H9 (cell line): ENCODE measurements at places on chromosomes 5 and 9. TPM values are rescaled to one million over a fixed set of nuclear protein-coding genes. Genes with fewer than 3 reads are reported as not detected.

GRCh38 chr9:76701441-76702039 lies 62.7 kb upstream of the PCA3 start:
- no peaks in the 10 kb centered on the region for H3K36me3 ChIP-seq
- no peaks in the 10 kb centered on the region for H3K27me3 ChIP-seq
- no peaks in the 10 kb centered on the region for H3K4me1 ChIP-seq
- no peak for DNase-seq
- no peak overlapping the region for H3K27ac ChIP-seq

DNA sequence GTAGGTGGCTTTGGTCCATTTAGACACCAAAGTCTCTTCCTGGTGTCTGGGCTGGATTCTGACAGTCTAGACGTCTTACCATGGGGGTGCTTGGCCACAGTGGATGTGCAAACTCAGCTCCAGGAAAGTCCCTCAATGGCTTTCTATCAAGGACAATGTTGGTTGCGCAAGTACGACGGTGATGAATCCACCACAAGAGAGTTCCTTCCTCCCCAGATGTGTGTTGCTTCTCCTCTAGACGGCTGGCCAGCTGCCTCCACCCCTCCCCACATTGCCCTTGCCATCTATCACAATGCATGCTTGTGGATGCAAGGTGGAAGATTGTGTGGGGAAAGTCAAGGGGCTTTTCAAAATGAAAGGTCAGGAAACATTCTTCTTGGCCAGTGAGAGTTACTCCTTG lies 89.7 kb upstream of the IRX2 start:
- H3K36me3 ChIP-seq: no peaks in the 10 kb centered on the region
- no peak overlapping the region for H3K4me3 ChIP-seq
- no peak for DNase-seq
- H3K27me3 ChIP-seq: no peaks in the 10 kb centered on the region; the same call in 1 of the 2 replicates
- no peaks in the 10 kb centered on the region for H3K4me1 ChIP-seq

GRCh38 chr9:99357575-99357974 lies 135.5 kb downstream of the SEC61B start:
- no peaks in the 10 kb centered on the region for H3K4me1 ChIP-seq
- H3K27ac ChIP-seq: no peak overlapping the region
- no peaks in the 10 kb centered on the region for H3K36me3 ChIP-seq
- no peak for DNase-seq

GRCh38 chr5:16854351-16854750 lies 81.7 kb downstream of the MYO10 start:
- no peak overlapping the region for H3K4me3 ChIP-seq
- DNase-seq: no peak
- peaks cover 5% of the 10 kb centered on the region for H3K36me3 ChIP-seq

DNA sequence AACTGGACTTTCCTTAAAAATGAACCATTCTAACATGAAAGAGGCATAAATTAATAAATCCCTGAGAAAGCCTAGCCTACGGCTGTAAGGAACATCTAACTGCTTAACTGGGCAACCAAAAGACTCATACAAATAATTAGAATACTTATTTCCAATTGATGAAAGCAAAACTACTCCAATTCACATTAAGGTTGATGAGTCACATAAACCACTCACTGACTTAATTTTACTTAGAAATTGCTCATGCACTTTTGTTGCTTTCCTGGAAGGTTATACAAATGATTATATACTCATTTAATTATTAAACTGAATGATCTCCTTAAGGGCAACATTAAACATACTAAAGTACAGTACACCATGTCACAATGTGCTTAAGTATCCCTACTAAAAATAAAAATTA lies 101.9 kb downstream of the NFIB start:
- H3K36me3 ChIP-seq: no peaks in the 10 kb centered on the region
- H3K4me3 ChIP-seq: no peak overlapping the region
- H3K27ac ChIP-seq: no peak overlapping the region
- no peaks in the 10 kb centered on the region; the same call in 1 of the 2 replicates for H3K4me1 ChIP-seq
- H3K27me3 ChIP-seq: no peaks in the 10 kb centered on the region

- no peaks in the 10 kb centered on the region; the same call in 1 of the 3 replicates for H3K36me3 ChIP-seq
- peaks cover 4% of the 10 kb centered on the region; the same call in 1 of the 2 replicates for H3K4me1 ChIP-seq
- H3K27me3 ChIP-seq: peaks cover 37% of the 10 kb centered on the region
- peak; percentile 61 for DNase-seq
- H3K4me3 ChIP-seq: peak within 1 kb of the TSS; percentile 71
Observed at GRCh38 chr9:94639061-94639998, at the start of gene FBP1. Gene FBP1 (minus strand): TSS chr9:94639518. CDS start chr9:94639310, 208 bp downstream.

GRCh38 chr5:93476251-93476742 lies 104.7 kb downstream of the NR2F1-AS1 start:
- no peak overlapping the region for H3K4me3 ChIP-seq
- no peaks in the 10 kb centered on the region for H3K27me3 ChIP-seq
- DNase-seq: no peak

DNA sequence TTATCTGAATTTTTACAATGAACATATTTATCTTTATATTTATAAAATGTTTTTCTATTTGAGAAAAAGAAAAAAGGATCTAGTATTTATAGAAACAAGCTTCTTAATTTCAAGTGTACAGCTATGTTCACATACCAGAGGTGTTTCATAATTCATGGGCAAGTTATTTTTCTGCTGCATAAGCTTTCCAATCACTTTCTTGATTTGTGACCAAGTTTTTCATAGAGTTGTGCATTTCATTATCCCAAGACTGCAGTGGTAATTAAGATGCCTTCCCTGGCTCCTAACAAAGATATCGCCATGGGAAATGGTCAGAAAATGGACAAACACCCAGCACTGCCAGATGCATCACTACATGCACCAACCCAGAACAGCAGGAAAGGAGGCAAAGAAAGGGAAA lies 124.6 kb downstream of the GNAQ start:
- no peak overlapping the region for H3K4me3 ChIP-seq
- H3K4me1 ChIP-seq: no peaks in the 10 kb centered on the region
- H3K27me3 ChIP-seq: no peaks in the 10 kb centered on the region
- no peak for DNase-seq
- no peaks in the 10 kb centered on the region for H3K36me3 ChIP-seq

DNA sequence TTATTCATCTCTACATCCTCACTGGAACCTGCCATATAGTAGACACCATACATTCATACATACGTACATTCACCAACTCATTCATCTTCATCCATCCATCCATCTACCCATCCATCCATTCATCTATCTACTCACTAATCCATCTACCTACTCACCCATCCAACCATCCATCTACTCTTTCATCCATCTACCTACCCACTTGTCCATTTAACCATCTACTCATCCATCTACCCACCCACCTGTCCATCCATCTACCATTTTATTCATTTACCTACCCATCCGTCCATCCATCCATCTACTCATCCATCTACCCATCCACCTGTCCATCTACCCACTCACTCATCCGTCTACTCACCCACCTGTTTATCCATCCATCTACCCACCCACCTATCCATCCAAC lies 31.9 kb upstream of the LCP2 start:
- no peak overlapping the region for H3K4me3 ChIP-seq
- H3K36me3 ChIP-seq: no peaks in the 10 kb centered on the region
- peaks cover 12% of the 10 kb centered on the region; the same call in 1 of the 2 replicates for H3K4me1 ChIP-seq

GRCh38 chr9:113409883-113410206 lies 630 bp downstream of the POLE3 start:
- DNase-seq: no peak
- peak overlapping the region; percentile 99 for H3K4me3 ChIP-seq
- no peaks in the 10 kb centered on the region for H3K4me1 ChIP-seq
- peaks cover 13% of the 10 kb centered on the region; the same call in 2 of the 3 replicates for H3K36me3 ChIP-seq
- no peaks in the 10 kb centered on the region for H3K27me3 ChIP-seq

- no peaks in the 10 kb centered on the region for H3K4me1 ChIP-seq
- no peaks in the 10 kb centered on the region for H3K36me3 ChIP-seq
- no peak for DNase-seq
- H3K4me3 ChIP-seq: no peak overlapping the region
- H3K27ac ChIP-seq: no peak overlapping the region
Observed at GRCh38 chr5:38400365-38400764, 142.0 kb downstream of the EGFLAM start.

GRCh38 chr9:72306761-72307160 lies 58.2 kb downstream of the ZFAND5 start:
- no peak overlapping the region for H3K27ac ChIP-seq
- no peaks in the 10 kb centered on the region for H3K27me3 ChIP-seq
- H3K4me3 ChIP-seq: no peak overlapping the region
- DNase-seq: no peak
- no peaks in the 10 kb centered on the region for H3K36me3 ChIP-seq

DNA sequence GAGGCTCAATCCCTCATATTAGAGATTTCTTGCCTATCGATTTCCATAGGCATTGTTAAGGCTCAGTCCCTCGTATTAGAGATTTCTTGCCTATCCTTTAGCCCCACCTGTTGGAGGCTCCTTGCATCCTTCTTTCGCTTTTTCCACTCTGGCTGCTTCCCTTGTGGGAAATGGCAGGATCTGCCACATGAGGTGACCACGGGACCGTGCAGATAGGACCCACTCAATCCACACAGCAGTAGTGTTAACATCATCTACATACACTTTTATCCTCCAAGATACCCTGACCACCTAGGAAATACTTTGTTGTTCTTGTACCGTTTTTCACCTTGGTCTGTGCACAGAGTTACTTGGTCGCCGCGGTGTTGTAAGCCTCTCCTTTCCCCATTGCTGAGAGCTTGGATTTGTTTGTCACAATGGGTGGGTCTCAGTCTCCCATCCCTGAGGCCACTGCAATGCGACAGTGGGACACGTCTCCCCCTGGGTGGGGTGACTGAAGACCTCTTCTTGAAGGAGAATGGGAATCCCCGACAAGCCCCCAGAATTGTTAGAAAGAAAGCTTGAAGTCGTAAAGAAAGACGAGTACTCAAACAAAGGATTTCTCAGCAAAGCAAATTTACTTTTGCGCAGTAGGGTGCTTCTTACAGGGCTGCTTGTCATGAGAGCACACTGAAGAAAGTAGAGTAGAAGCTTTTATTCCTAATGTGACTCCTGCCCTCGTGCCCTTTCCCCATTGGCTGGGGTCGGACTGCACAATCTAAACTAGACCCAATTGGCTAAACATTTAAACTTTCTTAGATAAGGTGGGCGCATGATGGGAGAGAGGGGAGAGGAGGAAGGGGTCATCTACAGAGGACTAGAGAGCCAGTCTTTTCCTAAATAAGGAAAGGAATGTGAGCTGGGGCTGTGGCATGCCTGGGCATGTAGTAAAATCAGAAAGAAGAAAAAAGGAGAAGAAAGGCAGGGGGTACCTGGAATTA lies 19.8 kb downstream of the IFT74 start:
- H3K27me3 ChIP-seq: no peaks in the 10 kb centered on the region
- peak overlapping the region; percentile 70 for H3K27ac ChIP-seq
- DNase-seq: peak; percentile 89
- H3K4me3 ChIP-seq: peak overlapping the region; percentile 74
- H3K36me3 ChIP-seq: peaks cover 28% of the 10 kb centered on the region
- H3K4me1 ChIP-seq: peaks cover 3% of the 10 kb centered on the region; the same call in 1 of the 2 replicates

GRCh38 chr9:79651251-79651795 lies 79.6 kb downstream of the TLE4 start:
- H3K36me3 ChIP-seq: peaks cover 17% of the 10 kb centered on the region
- H3K4me3 ChIP-seq: peak overlapping the region; percentile 56; the same call in 2 of the 3 replicates
- H3K4me1 ChIP-seq: peaks cover 2% of the 10 kb centered on the region; the same call in 1 of the 2 replicates
- H3K27me3 ChIP-seq: no peaks in the 10 kb centered on the region
- H3K27ac ChIP-seq: no peak overlapping the region

DNA sequence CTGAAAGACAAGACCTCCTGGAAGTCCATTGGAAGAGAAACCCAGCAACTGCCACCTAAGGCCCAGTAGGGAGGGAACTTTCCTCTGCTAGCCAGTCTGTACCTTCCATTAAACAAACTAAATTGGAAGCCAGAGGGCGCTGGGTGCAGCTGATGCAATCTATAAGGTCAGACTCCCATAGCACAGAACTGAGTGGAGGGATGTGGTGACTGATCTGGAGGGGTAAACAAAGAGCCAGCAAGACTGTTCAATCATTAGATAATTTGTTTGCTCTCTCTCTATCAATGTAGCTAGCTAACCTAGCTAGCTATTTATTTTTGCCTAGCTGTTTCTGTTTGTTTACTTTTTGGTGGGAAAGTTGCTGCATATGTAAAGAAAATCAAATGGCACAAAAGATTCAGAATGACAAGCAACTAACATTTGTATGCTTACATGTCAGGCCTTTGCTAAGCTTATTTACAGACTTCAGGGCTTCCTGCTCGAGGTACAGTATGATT lies 291.8 kb upstream of the DAB2 start:
- no peaks in the 10 kb centered on the region for H3K4me1 ChIP-seq
- H3K36me3 ChIP-seq: no peaks in the 10 kb centered on the region

URM1 gene
- total RNA-seq: 46.1 and 46.6 TPM in 2 replicates

ZFYVE16 gene
- 20.5 and 21.9 TPM in 2 replicates for total RNA-seq

SEMA5A gene
- total RNA-seq: 4.1 and 4.3 TPM in 2 replicates

ZNG1E gene
- total RNA-seq: 29.2 and 34.1 TPM in 2 replicates

BASP1 gene
- total RNA-seq: 180 and 188 TPM in 2 replicates

PTTG1 gene
- 263 and 279 TPM in 2 replicates for total RNA-seq

CCDC192 gene
- 0.22 TPM in 1 of 2 replicates, not detected in the other for total RNA-seq

FAM169A gene
- total RNA-seq: 63.1 and 67.7 TPM in 2 replicates

SV2C gene
- total RNA-seq: 0.02 and 0.09 TPM in 2 replicates

CCDC180 gene
- 5.9 and 6.1 TPM in 2 replicates for total RNA-seq

ASTN2 gene
- total RNA-seq: 9.7 and 10.1 TPM in 2 replicates
